ENCODE measurements at places on chromosomes 2 and 18.

GRCh38 chr18:57137847-57138246, 9.0 kb upstream of the BOD1L2 start:
- no peak for DNase-seq

GRCh38 chr2:217515615-217516309, 487.0 kb downstream of the TNS1 start:
- DNase-seq, result no peak

GRCh38 chr18:79917169-79917852, 34.1 kb downstream of the SLC66A2 start:
- DNase-seq, result no peak

DNA sequence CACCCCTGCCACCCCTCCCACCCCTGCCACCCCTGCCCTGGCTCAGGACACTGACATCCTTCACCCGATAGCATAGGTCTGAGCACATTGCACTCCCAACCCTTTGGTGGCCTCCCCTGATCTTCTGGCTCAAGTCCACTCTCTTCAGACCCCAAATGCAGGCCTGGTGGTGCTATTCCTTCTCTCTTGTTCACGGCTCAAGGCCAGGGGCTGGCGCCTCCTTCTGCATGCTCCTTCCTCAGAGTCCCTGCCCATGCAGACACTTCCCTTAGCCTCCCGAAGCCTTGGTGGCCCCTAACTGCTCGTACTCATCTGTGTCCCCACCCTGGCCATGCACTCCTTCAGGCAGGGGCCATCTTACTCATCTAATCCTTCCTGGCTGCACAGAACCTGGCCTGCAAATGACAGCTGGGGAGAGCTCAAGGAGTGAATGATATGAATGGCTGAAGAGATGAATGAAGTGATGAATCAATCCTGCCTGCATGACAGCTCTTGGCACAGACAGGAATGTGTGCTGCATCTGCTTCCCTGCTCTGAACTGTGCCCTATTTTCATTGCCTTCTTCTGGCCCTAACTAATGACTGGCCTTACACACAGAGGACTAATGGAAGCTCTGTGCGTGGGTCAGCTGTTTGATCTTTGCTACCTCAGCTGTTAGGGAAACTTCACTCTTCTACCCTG, 290.8 kb downstream of the DYSF start:
- DNase-seq, result no peak

DNA sequence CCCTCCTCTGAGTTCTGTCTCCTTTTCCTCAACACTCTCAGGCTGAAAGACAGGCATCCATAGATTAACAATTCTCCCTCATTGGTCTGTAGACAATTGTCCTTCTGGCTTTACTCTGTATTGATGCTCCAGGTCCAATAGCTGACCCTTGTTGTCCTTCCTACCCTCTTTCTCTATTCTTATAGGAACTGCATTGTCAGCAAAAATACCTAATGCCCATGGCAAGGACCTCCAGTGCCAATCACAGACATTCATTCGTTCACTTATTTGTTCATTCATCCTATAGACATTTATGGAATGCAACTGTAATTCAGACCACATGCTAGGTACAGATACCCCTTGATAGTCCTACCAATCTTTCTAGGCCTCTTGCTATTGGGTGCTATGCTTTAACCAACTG, 69.8 kb upstream of the DTNA start:
- DNase-seq, result no peak

DNA sequence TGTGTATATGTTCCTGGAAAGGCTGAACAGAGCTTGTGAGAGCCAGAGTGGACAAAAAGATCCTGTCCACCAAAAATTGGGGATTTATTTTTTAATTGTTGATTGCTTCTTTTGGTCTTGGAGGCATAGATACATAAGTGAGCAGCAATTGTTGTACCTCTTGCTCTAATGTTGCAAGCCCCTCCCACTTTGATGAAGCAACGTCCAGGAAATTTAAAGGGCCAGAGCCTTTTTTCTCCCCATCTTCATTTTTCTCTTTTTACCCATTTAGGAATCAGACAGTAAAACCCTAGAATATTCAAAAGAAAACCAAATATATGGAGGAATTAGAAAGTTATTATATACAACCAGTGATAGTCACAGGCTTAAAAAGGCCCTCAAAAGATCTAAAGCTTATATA, 871.8 kb upstream of the NRXN1 start:
- no peak for DNase-seq

DNA sequence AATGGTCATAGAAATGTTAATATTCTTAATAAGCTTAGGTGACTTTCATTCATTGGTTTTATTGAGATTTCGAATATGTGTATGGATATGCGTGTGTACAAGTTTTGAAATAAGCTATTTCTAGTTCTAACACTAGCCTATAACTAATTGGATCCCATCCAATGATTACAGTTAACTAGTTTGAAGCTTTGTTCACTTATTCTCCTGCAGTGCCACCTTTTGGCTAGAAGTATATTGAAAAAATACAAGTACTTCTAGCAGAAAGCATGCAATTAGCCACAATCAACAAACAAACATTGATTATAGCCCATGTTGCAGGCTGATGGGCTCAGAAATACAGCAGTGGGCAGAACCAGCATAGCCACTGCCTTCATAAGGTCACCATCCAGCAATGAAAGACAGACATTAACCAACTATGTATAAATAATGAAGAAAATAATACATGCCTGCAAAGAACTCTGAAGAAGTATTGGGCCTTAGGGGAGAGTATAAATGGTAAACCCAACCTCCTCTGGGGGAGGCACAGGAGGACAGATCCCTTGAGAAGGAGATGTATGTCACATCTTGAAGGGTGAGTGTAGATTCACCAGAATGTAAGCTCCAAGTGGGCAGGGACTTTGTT, 5.1 kb upstream of the PIEZO2 start:
- DNase-seq, result no peak

DNA sequence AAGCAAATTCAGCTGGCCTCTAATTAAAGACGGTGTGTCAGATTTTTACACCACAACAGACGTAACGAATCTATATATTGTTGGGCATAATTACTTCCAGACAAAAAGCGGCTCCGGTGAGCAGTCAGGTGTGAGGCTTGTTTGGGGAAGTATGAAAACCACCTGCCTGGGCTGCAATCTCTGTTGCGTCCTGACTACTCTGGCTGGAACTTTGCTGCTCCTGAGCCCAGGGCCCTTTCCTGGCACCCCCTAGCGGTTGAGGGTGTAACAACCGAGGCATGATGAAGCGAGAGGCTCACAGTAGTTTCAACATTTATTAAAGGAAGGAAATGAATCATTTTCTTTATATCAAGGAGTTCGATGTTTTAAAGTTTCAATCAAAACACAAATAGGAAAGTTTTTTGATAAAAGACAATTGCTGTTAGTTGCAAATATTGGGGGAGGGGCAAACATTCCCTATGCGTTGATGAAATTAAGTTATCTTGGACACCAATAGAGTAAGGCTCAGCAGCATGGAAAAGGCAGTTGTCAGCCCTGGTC, 10.6 kb upstream of the ITGB6 start:
- peak; percentile 54 for DNase-seq

- no peak for DNase-seq
These were observed 45.5 kb downstream of the OSR1 start for GRCh38 chr2:19312949-19313348.

- DNase-seq, result no peak
These were observed 104.3 kb downstream of the CSRNP3 start for GRCh38 chr2:165573534-165574461.

DNA sequence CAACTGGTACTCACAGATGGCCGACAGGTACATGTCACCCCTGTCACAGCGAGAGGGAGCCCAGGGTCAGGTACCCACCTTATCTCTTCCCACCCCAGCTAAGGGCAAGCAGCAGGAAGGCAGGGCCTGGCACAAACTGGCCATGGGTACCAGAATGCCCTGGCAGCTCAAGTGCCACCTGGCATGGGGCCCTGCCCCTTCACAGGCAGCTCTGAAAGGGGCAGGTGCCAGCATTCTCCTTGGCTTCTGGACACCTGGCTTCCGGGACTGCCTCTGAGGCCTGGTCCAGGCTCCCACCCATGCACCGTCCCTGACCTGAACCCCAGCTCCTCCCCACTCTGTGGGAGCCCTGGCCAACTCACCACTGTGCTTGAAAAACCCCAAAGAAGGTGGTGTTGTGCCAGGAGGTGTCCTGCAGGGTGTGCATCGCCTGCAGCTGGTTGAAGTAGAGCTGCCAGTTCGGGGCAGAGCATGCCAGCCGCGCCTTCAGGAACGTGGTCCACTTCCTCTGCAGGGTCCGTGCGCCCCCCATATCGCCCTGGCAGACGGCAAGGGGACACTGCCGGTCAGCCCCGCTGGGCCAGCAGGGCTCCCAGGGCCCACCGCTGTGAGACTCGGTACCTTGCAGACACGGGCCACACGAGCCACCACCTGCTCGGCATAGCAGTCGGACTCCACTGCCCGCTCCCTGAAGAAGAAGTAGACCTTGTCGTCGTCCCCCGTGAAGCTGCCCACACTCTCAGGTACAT, 5.4 kb downstream of the SEMA4C start:
- DNase-seq, result no peak

GRCh38 chr2:235365743-235366142, 128.1 kb upstream of the AGAP1 start:
- no peak for DNase-seq

GRCh38 chr2:133986881-133987795, 266.7 kb upstream of the MGAT5 start:
- DNase-seq, result no peak

DNA sequence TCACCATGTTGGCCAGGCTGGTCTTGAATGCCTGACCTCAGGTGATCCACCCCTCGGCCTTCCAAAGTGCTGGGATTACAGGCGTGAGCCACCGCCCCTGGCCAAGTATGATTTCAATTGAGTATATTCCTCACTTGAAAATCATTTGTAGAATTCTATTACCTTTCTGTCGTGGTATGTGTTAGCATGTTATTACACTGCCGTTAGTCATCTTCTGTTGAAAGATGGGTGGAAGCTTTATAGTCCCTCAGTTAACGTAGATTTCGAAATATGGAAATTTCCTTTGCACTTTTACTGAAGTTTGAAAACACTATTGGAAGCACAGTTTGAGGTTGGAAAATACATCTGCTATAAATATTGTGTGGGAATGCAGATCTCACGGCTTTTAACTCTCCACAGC, 14.7 kb downstream of the NIFK start:
- DNase-seq, result no peak

DNA sequence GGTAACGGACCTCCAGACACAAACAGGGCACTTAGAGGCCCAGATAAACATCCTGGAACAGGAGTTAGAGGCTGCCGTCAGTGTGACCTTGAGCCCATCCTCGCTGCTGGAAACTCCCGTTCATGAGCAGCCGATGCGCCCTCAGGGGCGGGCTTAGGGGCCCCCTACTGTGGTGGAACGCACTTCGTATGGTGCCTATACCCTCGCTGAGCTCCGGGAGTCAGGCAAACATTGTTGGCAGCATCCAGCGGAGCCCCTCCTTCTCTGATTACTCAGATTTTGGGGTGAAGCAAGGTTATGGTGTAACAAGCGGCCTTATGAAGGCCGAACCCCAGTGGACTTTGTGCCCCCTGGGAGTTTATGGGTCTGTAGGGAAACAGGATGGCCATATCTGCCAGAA, 205.3 kb upstream of the SYT4 start:
- no peak for DNase-seq

DNA sequence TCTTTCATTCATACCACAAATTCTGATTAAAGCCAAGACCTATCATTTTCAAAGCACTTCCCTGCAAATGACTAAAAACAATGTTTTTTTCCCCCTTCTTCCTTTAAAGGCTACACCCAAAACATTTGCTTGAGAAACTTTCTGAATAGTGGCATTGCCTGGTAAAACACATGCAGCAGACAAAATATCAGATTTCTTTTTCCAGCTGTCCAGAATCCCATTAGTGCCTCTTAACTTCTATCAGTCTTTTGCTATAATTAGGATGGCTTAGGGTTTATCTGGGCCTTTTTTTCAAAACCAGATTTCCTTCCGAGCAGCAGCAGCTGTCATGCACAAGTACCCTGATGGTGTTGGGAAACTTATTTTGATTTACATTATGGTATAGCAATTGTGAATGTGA, 50.6 kb downstream of the ALPK2 start:
- no peak for DNase-seq

GRCh38 chr18:9048236-9048635, 54.3 kb upstream of the NDUFV2 start:
- no peak for DNase-seq

DNA sequence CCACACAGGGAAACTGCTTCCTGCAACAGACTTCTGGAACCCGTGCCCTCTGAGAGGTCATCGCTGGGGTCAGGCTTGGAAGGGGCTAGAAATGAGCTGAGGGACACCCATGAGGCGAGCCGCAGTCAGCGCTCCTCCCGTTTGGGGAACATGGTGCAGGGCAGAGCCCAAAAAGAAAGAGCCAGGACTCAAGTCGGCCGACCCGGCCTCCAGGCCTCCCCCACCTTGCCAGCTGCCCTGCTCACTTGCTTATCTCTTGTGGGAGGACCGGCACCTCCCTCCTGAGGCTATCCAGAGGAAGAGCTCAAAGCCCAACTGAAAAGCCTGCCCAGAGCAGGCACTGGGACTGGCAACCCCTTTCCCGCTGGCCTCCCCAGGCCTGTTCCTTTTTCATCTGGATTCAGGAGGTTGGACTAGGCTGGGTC, 43.6 kb downstream of the SCTR start:
- no peak for DNase-seq

DNA sequence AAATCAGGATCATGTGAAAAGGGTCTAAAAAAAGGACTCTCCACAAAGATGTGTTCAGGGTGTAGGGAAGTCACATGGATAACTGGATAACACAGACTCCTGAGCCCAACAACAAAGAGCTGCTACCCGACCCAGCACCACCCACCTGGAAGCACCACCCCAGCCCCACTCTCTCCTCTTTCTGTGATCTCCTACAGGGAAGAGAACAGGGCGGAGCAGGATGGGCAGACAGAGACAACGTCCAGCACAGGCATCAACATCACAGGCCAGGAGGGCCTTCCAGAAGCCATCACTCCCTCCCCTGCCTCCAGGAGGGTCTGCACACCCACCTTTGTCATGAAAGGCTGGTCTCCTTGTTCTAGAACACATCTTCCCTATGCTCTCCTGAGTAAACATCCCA, 1.3 kb upstream of the CIB4 start:
- no peak for DNase-seq

GRCh38 chr2:116669782-116670181, 1144.7 kb upstream of the DDX18 start:
- no peak for DNase-seq

- DNase-seq, result no peak
These were observed 150.4 kb upstream of the GAREM1 start for GRCh38 chr18:32621034-32621433.

- no peak for DNase-seq
These were observed 72.5 kb upstream of the CYP1B1 start for GRCh38 chr2:38148501-38148900.

All from activated gamma-delta T cell treated with anti-CD3 and anti-CD28 coated beads, Interleukin-2, amount 50 U/mL, for 16 hours (primary cell).